ENCODE measurements at places on chromosomes 2 and 18.

GRCh38 chr2:107242811-107243210, 356.8 kb upstream of the ST6GAL2 start:
- DNase-seq = no peak

GRCh38 chr2:226915846-226916360, 80.0 kb downstream of the RHBDD1 start:
- DNase-seq = no peak

GRCh38 chr18:74742573-74743243, 145.0 kb downstream of the ZNF407 start:
- no peak for DNase-seq

DNA sequence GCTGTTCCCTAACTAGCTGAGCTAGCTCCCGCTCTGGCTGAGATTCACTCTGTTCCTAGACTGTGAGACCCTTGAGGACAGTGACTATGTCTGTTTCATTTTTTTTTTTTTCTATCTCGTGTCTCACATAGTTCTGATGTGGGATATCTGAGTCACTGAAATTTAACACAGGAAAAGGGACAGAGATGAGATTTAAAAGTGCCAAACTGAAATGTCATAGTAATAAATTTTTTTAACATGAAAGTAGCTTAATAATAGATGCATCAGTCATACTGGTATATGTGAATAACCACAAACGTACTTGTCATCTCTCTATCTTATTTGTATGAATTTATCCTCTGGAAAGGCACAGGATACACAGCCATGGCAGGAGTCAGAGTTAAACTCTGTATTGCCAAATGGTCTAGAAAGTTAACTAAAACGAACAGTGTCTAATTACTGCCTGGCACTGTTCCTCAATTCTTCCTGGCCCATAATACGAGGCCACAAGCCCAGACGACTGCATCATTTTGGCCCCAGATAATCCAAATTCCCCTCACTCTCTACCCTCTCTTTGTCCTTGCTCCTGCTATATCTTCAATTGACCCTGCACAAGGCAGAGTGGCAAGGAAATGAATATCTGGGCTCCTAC, 87.5 kb downstream of the SATB2 start:
- DNase-seq = no peak

GRCh38 chr2:47344890-47345589, 57.9 kb upstream of the MSH2 start:
- DNase-seq = peak; percentile 39

GRCh38 chr2:201450954-201451291, 335 bp downstream of the TRAK2 start:
- no peak for DNase-seq

GRCh38 chr2:215136669-215137328, 1.6 kb downstream of the ABCA12 start:
- DNase-seq = no peak

GRCh38 chr2:160431441-160431840, 62.2 kb downstream of the RBMS1 start:
- DNase-seq = no peak

- no peak for DNase-seq
Observed at GRCh38 chr2:96695602-96696001, 44.3 kb downstream of the LMAN2L start.

DNA sequence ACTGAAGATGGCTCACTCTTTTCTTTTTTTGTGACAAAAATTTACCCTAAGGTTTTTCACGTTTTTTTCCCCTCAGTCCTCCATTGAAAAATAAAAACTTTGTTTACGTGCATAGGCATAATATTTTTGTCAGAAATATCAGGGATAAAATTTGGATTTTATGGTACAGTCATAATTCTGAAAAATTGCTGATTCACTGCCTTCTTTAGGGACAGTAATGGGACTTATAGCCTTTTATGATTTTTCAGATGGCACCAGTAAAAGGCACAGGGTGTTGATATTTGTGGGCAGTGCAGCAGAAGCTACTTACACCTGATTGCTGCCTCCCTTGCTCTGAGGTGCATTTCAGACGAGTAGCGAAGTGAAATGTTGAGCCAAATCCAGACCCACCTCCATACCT, 139.4 kb upstream of the CDCA7 start:
- no peak for DNase-seq

DNA sequence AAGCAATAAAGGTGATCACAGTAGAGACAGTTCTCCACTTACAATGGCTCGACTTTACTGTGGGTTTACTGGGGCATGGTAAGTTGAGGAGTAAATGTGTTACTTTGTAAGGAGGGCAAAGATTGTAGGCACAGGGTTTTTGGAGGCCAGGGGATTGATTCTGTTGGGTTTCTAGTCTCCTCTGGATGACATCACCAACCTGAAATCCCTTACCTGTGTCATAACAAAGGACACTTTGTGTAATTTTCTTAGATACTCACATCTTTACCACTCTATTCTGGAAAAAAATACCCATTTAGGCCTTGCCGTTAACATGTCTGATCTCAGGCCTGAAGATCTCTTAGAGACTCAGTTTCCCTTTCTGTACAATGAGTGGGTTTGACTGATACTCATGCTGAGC, 161.7 kb downstream of the GLI2 start:
- DNase-seq = no peak

DNA sequence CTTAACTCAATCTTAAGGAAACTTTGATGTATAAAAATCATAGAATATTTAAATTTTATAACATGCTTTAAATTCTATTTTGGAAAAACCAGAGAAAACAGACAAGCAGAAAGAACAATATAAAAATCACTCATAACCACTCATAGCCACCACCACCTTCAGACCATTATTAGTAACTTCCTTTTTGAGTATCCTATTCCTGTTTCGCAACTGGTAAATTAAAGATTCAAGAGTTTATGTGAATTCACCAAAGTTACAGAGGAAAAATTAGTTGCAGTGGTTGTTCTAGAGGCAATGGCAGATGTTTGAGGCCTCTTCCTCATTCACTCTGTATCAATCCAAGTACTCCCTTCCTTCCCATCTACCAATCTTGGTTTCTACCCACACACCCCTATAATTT, 49.3 kb upstream of the PROKR1 start:
- DNase-seq = no peak

DNA sequence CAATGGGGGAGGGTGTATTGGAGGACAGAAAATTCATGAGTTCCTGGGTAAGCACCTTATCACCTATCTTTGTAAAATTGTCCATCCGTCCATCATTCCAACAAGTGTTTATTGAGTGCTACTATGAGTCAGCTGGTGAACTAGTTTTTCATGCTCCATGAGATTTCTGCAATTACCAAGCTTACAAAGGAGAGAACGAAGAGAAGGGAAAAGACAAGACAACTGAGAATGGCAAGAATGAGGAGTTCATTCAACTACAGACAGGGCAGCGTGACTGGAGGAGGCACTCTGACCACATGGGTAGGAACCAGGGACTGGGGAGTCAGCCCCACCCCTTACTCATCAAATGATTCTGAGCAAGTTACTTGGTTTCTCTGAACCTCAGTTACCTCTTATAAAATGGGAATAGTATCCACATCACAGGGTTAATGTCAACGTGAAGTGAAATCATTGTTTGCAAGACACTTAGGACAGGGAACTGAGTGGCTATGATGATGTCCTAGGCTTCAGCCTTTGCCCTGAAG, 18.6 kb upstream of the TXNDC2 start:
- DNase-seq = peak; percentile 39

DNA sequence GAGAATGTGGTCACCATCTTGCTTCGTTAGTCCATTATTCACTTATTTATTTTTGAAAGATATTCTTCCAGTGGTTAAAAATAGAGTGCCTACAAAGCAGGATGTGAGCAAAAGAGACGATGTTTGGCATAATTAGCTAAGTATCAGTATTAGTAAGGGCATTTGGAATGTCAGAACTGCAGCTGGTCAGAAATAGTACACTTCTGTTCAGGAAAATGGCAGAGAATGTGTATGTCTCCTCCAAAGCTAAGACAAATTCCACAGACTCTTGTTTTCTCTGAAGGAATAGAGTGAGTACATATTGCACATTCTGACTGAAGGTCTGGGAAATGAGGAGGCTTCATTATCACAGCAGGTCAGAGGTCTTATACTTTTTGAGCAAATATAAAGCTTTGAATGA, 209.0 kb downstream of the L3MBTL4 start:
- no peak for DNase-seq

- no peak for DNase-seq
Observed at GRCh38 chr2:34371711-34372110, 772.6 kb upstream of the FAM98A start.

- no peak for DNase-seq
Observed at GRCh38 chr18:37481072-37481471, 84.5 kb downstream of the CELF4 start.

- DNase-seq = no peak
Observed at GRCh38 chr18:47519706-47520105, 268.2 kb upstream of the SKOR2 start.

GRCh38 chr2:200338692-200339091, 32.2 kb downstream of the SPATS2L start:
- peak; percentile 24 for DNase-seq

DNA sequence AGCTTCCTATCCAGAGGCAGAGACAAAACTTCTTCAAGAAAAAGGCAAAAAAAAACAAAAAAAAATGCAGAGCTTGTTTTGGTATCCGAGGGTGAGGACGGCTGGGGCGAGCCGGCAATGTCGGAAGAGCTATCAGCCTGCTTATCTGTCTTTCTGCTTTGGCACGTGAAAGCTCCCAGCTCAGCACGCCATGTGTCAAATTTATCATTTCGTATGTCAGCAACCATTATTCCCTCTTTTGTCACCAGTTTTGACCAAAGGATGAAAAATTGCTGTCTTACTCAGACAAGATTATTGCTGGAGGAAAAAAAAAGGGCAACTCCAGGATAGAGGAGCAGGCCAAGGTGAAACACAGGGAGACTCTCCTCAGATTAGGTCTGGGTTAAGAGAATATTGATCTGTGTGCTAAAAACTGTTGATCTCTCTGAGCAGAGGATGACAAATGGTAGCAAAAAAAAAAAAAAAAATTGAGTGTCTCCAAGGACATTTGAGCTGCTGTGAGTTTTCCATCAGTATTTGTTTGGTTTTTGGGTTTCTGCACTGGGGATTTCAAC, 532.0 kb upstream of the POU3F3 start:
- no peak for DNase-seq

DNA sequence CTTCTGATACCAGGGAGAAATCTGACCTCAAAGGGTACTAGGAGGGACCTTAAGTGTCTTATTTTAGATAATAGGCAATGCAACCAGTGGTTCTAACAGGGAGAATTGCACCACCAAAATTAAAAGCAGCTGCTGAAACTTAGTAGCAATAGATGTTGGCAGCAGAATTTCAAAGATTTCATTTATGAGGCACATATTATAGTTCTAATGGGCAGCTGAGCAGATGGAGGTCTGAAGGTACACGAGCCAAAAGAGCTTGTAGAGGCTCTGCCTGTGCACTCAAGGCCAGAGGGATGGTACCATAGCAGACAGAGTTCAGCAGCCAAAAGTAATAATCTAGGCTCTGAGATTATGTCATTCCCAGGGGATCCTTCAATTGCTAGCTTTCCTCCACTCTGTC, 87.3 kb upstream of the NCKAP5 start:
- DNase-seq = no peak

GRCh38 chr2:210072922-210073509, 70.6 kb downstream of the RPE start:
- peak; percentile 56 for DNase-seq

GRCh38 chr2:20516646-20517341, 69.9 kb downstream of the RHOB start:
- no peak for DNase-seq

- DNase-seq = no peak
Observed at GRCh38 chr2:31748041-31748440, 167.3 kb upstream of the SRD5A2 start.

GRCh38 chr2:100409975-100410647, 7.4 kb downstream of the CHST10 start:
- DNase-seq = no peak

DNA sequence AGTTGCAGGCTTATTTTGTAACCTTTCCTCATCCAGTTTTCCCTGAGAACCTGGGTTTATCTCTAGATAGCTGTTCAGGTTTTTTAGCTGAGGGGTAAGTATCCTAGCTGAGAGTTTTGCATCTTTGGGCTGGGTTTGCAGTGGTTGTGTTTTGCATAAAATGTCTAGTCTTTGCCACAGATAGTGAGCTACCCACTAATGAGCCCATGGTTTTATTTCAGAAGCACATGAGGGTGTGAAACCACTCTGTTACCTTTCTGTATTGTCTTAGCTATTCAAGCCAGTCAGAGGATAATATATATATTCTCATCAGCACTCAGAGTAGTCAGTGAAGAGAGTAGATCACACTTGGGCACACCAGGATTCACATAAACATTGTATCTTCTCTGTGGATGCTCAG, 24.6 kb upstream of the TXNDC2 start:
- DNase-seq = no peak

- no peak for DNase-seq
Observed at GRCh38 chr2:192398236-192398635, 203.5 kb upstream of the TMEFF2 start.

DNA sequence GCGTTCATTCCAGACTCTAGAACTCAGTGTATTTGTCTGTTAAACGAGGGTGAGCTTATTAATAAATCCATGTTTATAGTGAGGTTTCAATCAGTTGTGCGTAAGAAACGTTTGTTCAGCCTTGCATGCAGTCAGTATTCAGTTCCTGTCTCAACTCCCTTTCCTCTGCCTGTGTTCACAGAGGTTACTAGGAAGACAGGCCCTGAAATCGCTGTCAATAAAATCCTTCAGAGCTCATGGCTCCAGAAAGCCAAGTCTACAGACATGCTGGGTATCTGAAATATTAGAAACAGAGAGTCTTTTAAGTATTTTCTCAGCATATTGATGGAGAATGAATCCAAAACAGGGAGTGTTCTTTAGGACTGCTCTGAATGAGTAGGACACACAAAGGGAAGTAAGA, 75.4 kb downstream of the KLF7 start:
- no peak for DNase-seq

DNA sequence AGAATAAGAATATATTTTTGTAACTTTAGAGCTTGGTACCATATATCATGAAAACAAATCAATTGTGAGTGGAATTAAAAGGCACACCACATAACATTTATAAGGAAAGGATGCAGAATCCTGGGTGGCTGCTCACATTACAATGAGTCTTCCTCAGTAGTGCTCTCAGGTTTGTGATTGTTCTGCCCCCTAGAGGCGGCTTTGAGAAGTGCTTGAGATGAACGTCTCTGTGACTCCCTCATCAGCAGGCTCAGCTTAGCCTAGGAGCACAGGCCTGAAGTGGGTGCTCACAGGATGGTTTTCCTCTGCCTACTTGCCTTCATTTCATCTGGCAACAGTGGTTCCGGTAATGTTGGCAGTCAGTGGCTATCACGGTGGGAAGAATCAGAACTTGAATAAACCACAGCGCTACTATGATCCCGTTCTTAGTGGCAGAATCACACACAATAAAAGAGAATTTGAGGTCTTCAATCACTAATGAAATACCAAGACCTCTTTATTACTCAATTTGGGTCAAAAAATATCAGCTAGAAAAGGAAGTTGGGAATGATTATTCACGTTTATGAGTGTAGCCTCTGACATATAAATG, 38.1 kb upstream of the B4GALT6 start:
- DNase-seq = peak; percentile 86

- DNase-seq = no peak
Observed at GRCh38 chr2:75289771-75290170, 90.5 kb upstream of the TACR1 start.

Measured in suppressor macrophage treated with lipopolysaccharide for 1 hour (primary cell).